Stimulated activated CD4-positive, alpha-beta T cell treated with anti-CD3 and anti-CD28 coated beads, Interleukin-12 subunit alpha, Interleukin-12 subunit beta, amount 100 ng/mL, for 24 hours (primary cell): ENCODE measurements at places on chromosomes 12 and 14.

- no peak for DNase-seq
These were observed 17.8 kb downstream of the TAS2R50 start for GRCh38 chr12:10968765-10969456.

DNA sequence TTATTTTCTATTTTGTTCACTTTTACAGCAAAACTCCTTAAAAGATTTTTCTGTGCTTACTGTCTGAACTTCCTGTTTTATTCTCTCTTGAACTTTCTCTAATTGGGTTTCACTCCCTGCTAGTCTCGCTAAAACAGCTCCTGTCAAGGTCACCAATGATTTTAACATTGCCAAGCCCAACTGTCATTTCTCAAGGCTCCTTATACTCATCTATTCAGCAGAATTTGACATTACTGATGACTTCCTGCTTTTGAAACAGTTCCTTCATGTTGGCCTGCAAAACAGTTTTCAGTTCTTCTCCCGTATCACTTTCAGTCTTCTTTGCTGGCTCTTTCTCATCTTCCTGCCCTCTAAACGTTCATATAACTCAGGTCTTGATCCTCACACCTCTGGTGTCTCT lies 268.5 kb upstream of the USP15 start:
- DNase-seq: no peak

DNA sequence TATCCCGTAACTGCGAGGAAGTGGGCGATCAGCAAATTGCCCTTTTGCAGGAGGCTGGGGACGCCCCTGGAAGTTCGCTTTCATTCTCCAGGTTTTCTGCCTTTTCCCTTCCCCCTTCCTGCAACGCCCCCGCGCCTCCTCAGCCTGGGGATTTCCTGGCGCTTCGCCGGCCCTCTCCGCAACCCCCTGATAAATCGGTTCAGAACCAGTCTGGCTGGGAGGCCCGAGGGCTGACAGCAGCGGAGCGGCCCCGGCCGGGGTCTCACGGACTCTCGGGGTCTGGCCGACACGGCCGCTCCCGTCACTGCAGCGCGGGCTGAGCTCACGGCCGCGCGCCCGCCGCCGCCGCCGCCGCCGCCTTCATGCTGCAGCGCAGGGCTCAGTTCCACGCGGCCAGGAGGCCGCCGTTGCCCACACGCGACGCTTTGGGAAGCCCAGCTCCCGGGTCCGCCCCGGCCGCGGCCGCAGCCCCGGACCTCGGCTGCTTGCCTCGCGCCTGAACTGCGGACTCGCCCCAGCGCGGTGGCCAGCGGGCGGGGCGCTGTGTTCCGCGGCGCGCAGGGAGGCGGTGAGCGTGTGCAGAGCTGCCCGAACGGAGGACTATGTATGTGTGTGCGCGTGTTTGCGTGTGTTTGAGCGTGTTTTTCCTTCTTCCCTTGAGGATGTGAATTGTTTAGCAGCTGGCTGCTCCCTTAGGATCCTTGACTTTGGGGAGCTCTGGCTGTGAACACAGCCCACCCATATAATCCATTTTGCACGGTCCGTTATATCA lies at the start of gene LRFN5:
Gene LRFN5 (plus strand): TSS at position 345 of the 772 bp plus-strand sequence.
- DNase-seq: no peak

GRCh38 chr14:72588521-72588920 lies 305.4 kb downstream of the DPF3 start:
- DNase-seq: no peak

DNA sequence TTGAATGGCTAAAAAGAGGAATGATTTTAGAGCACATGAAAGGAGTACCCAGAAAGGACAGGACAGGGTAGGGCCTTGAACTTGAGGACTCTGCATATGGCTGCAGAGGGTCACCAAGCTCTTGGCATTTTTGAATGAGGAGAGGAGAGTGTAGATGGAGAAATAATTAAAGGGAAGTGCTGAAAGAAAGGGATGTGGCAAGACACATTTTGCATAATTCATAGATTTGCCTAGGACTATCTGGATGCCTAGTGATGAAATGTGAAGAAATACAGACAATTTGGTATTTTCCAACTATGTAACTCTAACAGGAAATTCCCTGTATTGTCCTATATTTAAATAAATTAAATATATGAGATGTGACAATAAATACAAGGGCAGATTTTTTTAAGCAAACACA lies 27.5 kb upstream of the MDM1 start:
- DNase-seq: no peak

DNA sequence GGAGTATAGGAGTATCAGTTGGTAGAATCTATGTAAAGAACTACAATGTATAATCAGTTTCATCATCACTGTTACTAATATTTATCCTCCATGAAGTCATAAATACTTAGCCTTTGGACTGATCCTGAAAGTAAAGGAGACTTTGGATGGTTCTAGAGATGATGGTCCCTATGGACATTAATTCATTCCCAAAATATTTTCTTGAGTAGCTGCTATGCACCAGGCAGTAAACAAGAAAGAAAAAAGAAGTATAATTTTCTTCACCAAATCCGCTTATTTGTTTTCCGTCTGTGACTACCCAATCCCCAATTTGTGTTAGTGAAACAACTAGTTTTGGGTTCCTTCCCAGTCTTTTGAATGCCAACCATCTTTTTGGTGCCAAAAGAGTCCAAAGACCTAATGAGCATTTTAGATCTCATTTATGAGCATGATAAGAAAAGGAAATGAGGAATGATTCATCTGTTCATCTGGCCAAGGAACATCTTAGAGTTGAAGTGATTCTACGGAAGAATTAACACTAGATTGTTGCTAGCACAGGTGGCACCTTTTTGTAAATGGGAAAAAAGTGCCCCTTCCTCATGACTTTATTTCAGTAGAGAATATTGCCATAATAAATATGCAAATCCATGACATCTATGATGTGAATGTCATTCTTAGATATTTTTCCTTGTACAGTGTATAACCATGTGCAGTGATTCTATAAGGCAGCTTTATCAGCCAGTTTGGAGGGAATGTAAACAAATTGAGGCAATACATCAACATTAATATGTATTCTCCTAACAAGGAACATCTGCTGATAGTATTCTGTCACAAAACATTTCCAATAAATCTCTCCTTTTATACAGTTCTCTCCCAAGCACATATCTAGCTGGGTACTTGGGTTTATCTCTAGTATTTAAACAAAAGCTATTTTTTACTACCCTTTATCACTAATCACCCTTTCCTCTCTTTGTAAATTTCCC lies 85.1 kb upstream of the CCDC91 start:
- DNase-seq: no peak

- DNase-seq: no peak
These were observed 169.4 kb downstream of the FOXN3 start for GRCh38 chr14:89247457-89248122.

DNA sequence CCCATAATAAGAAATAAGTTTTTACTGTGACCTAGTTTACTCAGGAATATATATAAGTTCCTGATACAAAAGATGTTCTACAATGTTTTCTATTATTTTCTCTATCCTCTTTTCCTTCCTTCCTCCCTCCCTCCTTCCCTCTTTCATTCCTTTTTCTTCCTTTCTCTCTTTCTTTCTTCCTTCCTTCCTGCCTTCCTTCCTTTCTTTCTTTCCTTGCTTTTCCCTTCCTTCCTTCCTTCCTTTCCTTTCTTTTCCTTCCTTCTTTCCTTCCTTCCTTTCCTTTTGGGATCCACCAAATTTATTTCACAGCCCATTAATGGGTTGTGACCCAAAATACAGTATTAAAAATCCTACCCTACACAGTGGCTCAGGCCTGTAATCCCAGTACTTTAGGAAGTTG lies 3.9 kb upstream of the VDR start:
- no peak for DNase-seq

DNA sequence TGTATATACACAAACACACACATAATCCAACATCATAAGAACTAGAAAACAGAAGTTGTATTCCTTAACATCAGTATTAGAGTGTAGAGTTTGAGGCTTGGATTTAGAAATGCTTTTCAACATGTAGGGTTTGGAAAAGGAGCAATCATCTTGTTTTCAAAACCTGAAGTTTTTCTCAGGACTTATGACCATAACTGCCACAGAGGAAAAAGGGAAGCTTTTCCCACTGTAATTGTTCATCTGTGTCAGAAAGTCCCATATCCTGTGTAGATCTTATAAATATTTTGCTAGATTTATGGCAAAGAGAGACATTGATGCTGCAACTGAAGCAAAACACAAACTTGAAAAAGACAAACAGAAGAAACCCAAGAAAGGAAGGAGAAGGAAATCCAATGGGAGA lies 115.7 kb downstream of the GRIP1 start:
- no peak for DNase-seq

- no peak for DNase-seq
These were observed 142.8 kb downstream of the VRK1 start for GRCh38 chr14:96940009-96940408.

GRCh38 chr12:112381406-112381882 lies 787 bp downstream of the HECTD4 start:
- no peak for DNase-seq

- no peak for DNase-seq
These were observed 125.2 kb downstream of the GCH1 start for GRCh38 chr14:54777395-54777794.

GRCh38 chr12:122276242-122276641 lies 9.9 kb upstream of the VPS33A start:
- no peak for DNase-seq

DNA sequence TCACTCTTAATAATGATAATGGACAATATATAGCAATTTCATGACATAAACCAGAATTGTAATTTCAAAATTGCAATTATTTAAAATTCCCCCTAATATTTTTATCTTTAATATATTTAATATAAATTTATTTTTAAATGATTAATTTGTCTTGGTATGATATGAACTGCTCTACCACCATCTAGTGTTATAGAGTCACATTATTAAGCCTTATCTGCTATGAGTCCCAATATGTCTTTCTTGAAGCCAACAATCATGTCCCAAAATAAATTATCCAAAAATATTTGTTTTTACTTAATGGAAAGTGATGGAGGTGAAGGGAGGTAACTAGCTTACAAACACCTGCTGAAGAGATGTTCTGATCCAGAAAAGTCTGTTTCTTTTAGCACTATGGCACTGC lies 151.4 kb downstream of the KCNC2 start:
- no peak for DNase-seq

DNA sequence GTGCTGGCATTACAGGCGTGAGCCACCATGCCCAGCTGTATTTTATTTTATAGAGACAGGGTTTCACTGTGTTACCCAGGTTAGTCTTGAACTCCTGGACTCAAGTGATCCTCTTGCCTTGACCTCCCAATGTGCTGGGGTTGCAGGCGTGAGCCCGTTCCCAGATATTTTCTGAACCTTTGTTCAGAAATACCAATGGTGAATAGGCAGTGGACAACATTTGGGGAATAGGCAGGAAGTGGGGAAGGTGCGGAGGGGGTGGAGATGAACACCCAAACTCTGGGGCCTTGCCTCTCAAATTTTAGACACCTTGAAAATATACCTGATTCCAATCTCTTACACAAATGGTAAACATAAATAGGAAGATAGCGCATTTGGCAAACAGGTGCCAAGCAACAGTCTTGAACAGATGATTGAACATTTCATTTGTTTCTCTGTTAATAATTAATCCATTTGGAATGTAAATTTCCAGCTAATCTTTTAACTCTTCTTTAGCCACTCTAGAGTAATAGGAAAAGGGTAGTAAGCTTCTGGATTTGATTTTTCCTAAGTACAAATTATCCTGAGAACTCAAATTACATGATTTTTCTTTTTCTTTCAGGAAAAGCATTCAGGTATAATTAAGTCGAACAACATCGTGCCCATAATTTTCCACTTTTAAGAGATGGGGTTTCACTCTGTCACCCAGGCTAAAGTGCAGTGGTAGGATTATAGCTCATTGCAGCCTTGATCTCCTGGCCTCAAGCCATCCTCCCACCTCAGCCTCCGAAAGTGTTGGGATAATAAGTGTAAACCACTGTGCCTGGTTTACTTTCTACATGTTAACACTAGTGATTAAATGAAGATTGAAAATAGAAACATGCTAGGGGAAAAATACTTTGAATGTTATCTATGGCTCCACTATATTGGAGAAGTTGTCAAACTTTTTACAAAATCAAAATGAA lies 22.9 kb upstream of the RNF34 start:
- DNase-seq: no peak

DNA sequence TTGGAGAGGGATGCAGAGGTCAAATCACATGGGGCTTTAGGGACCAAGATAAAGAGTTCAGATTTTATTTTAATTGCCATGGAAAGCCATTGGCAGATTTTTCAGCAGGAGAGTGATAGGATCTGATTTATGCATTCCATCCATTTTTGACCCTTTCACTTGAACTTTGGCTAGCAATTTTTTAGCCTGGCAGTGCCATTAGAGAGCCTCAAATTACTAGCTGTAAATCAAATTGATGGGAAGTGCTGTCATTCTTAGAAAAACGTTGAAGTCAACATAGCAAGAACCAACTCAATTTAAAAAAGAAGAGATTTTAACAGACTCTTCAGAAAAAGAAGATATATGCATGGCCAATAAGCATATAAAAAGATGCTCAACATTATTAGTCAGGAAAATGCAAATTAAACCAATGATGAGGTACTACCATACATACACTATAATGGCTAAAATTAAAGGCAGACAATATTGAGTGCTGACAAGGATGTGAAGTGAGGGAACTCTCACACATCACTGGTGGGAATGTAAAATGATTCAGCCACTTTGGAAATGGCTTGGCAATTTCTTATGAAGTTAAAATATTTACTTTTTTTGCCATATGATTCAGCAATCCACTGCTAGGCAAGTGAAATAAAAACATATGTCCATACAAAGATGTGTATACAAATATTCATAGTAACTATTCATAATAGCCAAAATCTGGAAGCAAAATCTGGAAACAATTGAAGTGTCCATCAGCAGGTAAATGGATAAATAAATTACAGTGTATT lies 89.7 kb downstream of the PTCSC3 start:
- DNase-seq: no peak

DNA sequence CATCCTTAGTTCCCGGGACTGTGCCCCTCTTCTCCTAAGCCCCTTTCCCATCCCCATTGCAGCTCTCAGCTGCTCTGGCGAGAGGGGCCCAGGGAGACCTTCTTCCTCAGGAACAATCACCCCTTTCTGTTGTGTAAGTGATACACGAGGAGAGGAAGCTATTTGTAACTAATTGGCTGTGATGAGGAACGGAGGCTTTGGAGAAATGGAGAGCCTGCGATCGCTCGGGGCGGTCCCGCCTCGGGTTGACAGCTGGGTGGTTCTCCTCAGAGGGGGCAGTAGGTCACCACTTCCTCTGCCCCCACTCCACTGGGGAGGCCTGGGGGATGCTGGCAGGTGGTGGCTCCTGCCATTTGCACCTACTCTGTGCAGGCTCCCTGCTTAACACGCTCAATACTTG lies 6.6 kb upstream of the PGF start:
- no peak for DNase-seq

- no peak for DNase-seq
These were observed 392.0 kb downstream of the FUT8 start for GRCh38 chr14:65804439-65805112.

- no peak for DNase-seq
These were observed at the start of gene CCDC196 for GRCh38 chr14:66485910-66486421. Gene CCDC196 (plus strand): TSS chr14:66486371. CDS start chr14:66486503, 132 bp downstream.

GRCh38 chr12:58443981-58444371 lies 476.3 kb downstream of the LRIG3 start:
- no peak for DNase-seq

GRCh38 chr14:50813544-50813863 lies 17.5 kb downstream of the NIN start:
- DNase-seq: no peak

GRCh38 chr12:88144037-88144436 lies 1.9 kb downstream of the TMTC3 start:
- no peak for DNase-seq

GRCh38 chr12:101747697-101748096 lies 8.4 kb upstream of the SYCP3 start:
- DNase-seq: no peak
